ENCODE measurements at places on chromosomes 3 and 15.
A peak's percentile ranks its signal among the peaks of the same experiment; 100 is the strongest.

DNA sequence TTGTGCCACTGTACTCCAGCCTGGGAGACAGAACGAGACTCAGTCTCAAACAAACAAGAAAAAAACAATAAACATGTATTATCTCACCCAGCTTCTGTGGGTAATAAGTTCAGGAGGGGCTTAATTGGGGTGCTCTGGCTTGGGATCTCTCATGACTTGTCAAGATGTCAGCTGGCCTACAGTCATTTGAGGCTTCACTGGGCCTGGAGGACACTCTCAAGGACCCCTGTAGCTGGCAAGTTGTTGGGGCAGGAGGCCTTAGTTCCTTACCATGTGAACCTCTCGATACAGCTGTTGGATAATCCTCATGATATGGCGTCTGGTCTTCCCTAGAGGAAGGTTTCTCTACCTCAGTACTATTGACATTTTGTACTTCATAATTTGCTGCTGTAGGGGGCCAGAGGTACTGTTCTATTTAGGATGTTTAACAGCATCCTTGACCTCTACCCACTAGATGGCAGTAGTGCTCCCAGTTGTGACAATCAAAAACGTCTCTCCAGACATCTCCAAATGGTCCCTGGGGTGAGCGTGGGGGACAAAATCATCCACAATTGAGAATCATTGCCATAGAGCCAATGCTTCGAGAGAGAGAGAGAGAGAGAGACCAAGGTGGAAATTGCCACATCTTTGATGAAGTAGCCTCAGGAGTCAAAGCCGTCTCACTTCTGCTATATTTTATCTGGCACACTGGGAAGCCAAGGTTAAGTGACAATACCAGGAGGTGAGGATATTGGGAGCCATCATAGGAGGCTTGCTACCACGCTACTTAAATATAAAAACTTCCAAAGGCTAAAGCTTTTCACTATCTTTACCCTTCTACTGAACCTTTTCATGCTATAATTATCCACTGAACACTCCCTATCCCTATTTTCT lies 23.9 kb upstream of the SLTM start:
- DNase-seq: peak; percentile 56

GRCh38 chr15:55630858-55631257 lies 42.7 kb upstream of the PYGO1 start:
- no peak for DNase-seq

GRCh38 chr15:39358441-39359041 lies 222.3 kb upstream of the THBS1 start:
- no peak for DNase-seq

- no peak for DNase-seq
Observed at GRCh38 chr3:185796431-185797107, 28.3 kb downstream of the IGF2BP2 start.

DNA sequence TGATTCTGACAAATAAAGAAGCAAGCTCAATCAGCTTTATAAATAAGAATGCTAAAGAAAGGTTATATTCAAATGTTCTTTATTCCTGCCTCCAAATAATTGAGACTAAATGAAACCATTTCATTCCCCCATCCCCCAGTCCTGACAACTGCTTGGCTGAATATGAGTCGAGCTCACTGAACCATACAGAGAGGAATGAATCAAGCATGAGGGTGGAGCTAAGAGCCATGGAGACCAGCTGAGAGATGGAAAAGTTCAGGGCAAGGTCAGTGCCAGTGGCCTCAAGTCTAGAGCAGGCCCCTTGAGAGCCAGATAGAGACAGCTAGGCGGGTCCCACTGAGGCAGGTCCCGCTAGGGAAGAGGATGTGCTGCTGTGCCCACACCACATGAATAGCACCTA lies 188.7 kb upstream of the EIF1B start:
- no peak for DNase-seq

DNA sequence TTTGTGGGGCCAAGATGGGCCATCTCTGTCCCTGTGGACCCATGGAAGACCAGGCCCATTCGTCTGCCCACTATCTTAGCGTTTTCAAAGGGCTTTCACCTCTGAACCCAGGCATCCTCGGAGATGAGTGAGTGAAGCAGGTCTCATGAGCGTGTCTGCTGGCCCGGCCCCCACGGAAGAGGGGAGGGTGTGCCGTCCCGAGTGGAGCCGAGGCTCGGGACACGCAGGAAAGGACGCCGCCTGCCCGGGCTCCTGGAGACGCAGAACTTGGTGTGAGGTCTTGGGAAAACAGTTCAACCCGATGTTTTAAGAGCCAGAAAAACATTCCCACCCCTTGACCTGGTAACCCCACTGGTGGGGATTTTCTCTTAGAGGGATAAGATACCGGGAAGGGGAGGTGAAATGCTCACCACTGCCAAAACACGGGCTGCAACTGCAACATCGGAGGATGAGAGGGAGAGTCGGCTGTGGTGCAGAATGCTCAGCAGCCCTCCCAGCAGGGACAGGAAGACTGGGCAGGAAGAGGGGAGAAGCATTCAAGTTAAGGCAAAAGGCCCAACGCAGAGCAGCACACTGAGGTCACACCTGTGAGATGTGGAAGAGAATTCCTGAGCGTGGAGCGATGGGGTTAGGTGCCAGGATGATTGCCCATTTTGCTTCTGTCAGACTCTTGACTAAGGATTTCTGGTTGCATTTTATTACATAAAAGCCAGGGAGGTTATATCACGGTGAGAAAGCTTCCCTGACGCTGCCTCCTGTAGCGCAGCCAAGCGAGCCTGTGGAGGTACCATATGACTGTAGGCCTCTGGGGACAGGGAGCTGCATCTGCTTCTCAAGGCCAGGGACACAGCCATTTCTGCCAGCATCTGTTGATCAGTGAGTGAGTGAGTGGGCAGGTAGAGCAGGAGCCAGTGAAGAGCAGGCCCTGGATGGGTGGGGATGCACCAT lies 14.1 kb upstream of the STAB1 start:
- no peak for DNase-seq

DNA sequence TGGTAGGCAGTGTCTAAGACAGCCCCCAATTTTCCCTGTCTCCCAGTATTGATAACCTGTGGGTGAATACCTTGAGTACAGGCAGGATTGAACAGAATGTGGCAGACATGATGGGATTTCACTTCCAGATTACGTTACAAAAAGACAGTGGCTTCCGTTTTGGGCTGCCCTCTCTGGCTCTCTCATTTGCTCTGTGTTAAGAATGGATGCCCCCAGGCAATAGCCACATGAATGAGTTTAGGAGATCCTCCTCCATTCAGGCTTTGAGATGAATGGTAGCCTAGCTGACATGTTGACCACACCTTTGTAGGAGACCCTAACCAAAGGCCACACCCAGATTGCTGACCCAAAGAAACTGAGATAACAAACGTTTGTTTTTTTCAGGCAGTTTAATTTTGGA lies 34.3 kb downstream of the UBXN7 start:
- no peak for DNase-seq

- no peak for DNase-seq
Observed at GRCh38 chr15:56667517-56667916, 65.8 kb downstream of the ZNF280D start.

- DNase-seq: no peak
Observed at GRCh38 chr3:17808994-17809393, 66.6 kb upstream of the TBC1D5 start.

GRCh38 chr3:191296041-191296541 lies 33.1 kb upstream of the CCDC50 start:
- no peak for DNase-seq

GRCh38 chr15:38662033-38662802 lies 97.6 kb upstream of the RASGRP1 start:
- no peak for DNase-seq

DNA sequence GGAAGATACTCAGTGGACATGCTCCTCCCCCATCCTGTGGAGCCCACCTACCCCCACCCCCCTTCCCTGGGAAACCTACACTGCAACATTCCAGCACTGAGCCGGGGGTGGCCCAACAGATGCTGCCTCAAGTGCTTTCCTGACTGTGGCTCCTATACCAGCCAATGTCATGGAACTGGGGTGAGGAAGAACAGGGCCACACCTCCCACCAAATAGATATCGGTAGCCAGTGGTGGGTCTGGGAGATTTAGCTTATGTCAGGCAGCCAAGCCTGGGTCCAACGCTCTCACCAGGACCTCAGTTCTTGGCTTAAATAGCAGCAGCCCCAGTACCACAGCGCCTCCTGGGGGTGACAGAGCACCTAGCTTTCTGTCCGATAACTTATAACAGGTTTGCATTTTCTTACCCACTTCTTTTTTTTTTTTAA lies 30.3 kb downstream of the CDC25A start:
- peak; percentile 26 for DNase-seq

DNA sequence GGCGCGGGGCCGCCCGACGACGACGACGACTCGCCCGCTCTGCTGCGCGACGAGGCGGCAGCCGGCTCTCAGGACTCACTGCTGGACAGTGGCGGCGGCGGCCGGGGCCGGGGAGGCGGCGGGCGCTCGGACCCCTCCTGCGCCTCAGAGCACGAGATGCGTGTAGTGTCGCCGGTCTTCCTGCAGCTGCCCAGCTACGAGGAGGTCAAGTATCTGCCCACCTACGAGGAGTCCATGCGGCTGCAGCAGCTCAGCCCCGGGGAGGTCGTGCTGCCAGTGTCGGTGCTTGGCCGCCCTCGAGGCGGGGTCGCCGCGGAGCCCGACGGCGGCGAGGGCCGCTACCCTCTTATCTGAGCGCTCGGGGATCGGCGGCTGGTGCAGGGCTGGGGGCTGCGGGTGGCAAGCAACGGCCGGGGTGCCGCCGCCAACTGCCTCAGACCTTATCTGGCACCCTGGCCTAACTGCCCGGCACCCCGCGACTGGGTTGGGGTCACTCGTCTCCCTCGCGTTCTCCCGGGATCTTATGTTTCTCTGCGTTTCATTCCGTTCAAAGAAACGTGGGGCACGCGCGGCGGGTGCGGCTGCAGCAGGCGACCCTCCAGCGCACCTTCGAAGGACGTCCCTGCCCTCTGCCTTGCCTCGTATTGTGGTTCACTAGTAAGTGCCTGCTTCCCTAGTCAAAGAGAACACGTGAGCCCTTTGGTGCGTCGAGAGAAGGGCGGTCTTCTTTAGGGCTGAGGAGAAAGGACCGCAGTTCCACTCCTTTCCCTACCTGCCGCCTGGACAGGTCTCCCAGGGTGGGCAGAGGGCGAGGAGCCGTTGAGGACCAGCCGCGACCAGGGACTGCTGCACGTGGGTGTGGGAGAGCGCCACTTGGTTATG lies 1.0 kb downstream of the C3orf80 start:
- no peak for DNase-seq

- DNase-seq: no peak
Observed at GRCh38 chr15:100043068-100043641, 298.6 kb downstream of the ADAMTS17 start.

DNA sequence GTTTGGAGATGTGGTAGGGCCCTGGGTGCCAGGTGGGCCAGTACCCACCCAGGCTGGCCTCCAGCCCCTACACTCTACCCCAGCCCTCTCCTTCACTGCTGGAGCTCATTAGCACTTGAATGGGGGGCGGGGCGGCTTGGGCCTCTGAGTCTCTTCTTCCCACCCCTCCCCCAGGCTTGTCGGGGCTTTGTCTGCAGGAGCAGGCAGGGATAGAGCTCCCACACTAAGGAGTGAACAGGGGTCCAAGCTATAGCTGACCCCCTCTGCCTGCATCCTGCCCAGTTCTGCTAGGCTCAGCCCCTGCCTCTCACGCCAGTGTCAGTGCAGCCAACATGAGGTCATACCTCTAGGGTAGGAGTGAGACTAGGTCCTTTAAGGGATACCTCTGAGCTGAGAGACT lies 5.2 kb downstream of the GNAI2 start:
- DNase-seq: no peak

DNA sequence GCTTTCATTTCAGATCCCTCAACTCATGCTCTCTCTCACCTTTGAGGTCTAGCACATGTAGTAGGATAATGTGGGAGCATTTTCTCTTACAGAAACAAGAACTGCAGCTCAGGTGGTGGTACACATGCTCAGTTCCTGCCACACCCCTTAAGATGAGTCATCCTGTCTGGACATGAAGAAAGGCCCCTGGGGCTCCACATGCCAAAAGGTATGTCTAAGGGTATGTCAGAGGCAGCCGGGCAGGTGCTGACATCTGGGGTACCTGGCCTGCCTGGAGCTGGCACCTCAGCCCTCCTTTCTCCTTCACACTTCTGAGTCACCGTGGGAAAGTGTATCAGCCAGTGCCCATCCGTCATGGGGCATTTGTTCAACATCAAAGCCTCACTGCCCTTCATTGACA lies 209.9 kb downstream of the OCA2 start:
- DNase-seq: no peak

GRCh38 chr3:37494216-37494615 lies 319.8 kb upstream of the LRRFIP2 start:
- no peak for DNase-seq

- DNase-seq: no peak
Observed at GRCh38 chr15:91635080-91635479, 218.4 kb upstream of the SLCO3A1 start.

DNA sequence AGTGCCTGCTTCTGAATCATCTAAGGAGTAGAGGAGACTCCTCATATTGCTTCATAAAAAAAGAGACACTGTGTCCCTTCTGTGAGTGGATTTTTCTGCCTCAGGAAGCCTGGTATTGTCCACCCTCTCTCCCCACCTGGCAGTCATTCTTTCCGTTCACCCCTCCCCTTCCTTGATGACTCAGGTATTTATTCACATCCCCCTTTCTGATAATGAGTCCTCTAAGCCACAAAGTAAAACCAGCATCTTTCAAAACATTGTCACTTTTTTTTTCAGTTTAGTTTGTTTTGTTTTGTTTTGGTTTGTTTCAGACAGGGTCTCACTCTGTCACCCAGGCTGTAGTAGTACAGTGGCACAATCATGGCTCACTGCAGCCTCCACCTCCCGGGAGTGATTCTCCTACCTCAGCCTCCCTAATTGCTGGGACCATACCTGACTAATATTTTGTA lies 65.2 kb upstream of the UBE2E1 start:
- peak; percentile 26 for DNase-seq

- DNase-seq: no peak
Observed at GRCh38 chr15:25439369-25439836, 579 bp upstream of the UBE3A start.

DNA sequence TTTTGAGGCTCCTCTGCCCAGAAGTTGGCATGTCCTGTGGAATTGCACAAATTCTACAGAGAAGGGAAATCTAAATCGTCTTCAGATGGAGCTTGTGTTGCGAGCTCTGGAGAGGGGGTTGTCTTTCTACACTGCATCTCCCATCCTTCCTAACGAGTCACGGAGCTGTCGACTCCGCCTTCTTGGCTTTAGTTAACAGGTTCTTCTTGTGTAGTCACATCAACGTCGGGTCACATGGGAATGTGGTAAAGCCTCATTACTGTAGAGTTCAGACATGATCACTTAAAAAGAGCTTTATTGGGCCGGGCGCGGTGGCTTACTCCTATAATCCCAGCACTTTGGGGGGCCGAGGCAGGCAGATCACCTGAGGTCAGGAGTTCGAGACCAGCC lies 60.0 kb downstream of the DNASE1L3 start:
- no peak for DNase-seq

All from activated T-cell treated with anti-CD3 and anti-CD28 coated beads for 24 hours (primary cell).